ENCODE measurements at places on chromosomes 4 and X.
A peak's percentile ranks its signal among the peaks of the same experiment; 100 is the strongest.

DNA sequence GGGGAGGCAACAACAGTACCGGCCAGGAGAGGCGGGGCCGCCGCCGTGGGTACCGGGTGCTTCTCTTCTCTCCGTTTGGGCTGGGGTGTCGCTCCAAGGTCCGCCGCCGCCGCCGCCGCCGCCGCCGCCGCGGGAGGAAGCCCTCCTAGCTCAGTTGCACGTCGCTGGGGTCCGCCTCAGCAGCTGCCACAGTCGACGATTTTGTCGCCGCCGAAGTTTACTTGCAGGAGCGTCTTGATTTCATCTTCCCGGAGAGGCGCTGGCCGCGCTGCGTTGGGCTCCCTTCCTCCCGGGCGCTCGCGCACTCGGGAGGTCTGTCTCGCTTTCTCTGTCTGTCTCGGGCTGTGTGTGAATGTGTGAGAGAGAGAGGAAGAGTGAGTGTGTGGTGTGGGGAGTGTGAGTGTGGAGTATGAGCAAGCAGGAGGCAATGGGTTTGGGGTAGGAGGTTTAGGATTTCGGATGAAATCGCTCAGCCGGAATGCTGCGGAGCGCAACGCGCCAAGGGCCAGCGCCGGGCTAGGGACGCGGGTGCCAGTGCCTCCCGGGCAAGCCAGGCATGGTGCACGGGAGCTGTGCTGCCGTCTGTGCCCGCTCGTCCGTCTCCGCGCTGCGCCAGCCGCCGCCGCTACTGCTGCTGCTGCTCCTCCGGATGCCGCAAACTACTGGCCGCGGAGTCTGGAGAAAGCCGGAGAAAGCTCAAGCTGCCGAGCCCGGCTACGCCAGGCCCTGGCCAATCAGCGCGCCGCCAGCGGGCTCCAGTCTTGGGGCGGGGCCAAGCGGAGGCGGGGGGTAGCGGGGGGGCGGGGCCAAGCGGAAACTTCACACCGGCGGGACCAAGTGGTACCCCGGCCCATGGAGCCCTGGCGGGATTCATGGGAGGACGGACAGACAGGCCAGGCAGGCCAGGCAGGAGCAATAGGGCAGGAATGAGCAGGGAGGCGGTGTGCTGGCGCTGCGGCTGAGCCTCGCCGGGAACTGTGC is at the start of gene PCDH19:
TSS of gene PCDH19 (minus strand) at position 664 of the 981 bp plus-strand sequence. CDS start 1,676 bp downstream, outside the sequence.
- peak; percentile 4 for DNase-seq

GRCh38 chr4:95049551-95050233 is 291.9 kb downstream of the BMPR1B start:
- no peak for DNase-seq

GRCh38 chrX:46262304-46262703 is 282.9 kb downstream of the ZNF674 start:
- no peak for DNase-seq

DNA sequence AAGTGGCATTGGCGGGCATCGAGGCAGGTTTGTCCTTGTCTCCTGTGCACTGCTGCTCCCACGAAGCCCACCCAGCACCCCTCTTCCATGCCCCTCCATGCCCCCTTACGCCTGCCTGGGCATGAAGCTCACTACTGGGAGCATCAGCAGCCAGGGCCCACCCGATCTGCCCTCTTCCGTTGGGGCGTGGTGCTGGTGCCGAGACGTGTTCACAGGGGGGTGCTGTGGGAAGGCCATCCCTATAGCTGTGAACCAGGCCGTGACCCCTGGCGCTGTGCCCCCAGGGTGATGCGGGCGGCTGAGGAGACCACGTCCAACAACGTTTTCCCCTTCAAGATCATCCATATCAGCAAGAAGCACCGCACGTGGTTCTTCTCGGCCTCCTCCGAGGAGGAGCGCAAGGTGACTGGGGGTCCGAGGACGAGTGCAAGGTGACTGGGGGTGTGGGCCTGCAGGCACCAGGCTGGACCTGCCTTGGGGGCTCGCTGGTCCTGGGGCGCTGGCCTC is 19.3 kb upstream of the ADD1 start:
- no peak for DNase-seq

DNA sequence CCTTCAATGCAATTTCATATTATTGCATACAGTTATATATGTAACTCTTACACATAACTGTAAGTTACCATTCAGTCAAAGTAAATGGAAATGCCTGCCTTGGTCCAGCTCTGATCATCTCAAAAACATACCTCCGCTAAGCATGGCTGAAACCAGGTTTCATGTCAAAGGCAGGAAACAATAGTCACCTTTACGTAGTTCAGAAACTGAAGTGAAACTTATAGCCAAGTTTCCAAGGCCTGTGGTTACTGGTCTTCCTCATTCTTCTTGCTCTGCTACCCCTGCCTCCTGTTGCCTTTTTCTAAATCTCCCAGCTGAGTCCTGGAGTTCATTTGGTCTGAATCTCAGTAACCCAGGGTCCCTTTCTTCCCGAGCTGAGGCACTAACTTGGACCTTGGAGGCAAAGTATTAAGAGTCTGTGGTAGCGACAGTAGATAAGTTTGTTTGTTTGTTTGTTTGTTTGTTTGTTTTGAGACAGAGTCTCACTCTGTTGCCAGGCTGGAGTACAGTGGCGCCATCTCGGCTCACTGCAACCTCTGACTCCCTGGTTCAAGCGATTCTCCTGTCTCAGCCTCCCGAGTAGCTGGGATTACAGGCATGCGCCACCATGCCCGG is 30.8 kb downstream of the DAPP1 start:
- peak; percentile 90 for DNase-seq

- DNase-seq: peak; percentile 36
Measured at GRCh38 chr4:111937368-111937767, 207.9 kb upstream of the FAM241A start.

DNA sequence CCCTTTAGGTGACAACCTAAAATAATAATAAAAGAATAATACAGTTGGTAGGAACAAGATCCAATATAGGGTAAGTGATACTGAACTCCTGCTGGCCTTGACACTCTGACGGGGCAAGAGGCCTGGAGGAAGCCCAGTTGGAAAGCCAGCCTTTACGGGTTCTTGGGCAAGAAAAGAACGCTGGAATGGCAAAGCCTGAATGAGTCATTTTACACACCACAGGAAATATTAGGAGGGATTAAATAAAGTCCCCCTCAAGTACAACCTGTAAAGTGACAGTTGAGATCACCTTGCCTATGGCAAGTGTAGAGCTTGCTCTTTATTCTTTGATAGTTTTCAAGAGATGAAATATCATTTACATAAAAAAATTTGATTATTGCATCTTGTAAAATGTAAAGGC is 244.5 kb upstream of the TLL1 start:
- no peak for DNase-seq

DNA sequence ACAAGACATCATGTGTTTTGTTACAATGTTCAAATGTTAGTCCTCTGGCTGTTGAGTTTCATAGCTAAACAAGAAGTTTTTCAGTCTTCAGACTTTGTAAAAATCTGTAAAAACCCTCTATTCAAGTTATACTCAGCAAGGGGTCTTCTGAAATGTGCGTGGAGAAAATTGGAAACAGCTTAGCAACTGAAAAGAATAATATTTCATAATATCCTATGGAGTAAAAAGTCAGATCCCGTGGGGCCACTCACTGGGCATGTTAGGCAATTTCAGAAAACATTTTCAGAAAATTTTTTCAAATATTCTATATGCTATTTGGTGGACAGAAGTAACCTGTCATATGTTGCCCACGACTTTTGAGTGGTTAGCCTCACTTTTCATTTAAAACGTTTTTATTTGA is 118.3 kb downstream of the CORIN start:
- DNase-seq: no peak

GRCh38 chrX:19646282-19646681 is 131.0 kb upstream of the MAP3K15 start:
- no peak for DNase-seq

DNA sequence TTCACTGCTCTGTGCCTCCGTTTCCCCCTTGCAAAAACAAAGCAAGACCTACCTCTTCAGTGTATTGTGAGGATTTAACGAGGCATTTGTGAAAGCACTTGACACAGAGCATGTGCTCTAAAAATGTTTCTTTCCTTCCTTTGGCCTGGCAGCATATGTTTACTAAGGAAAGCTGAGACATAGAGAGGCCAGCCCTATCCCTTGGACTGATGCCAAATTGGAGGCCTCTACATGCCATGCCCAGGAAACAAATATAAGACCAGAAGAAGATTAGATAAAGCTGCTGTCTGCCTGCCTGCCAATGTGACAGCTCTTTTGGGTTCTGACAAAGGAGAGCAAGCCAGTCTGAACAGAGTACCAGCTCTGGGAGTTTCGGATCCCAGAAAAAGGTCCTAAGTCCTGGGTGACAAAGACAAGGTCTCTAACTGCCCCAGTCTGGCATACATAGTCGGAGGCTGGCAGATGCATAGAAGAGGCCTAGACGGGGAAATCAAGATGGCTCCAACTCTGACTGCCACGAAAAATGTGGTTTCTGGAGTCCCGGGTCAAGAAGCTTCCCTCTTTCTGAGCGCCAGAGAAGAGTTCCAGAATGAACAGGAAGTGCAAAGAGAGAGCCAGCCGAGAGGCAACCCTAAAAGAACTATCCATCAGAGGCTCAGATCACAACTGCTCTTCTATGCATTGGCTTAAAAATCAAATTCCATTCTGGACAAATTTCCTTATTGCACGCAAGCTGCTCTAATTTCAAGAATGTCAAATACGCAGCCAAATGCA is 25.8 kb downstream of the OTUD6A start:
- no peak for DNase-seq

GRCh38 chr4:86129546-86129945 is 230.3 kb downstream of the MAPK10 start:
- DNase-seq: no peak

DNA sequence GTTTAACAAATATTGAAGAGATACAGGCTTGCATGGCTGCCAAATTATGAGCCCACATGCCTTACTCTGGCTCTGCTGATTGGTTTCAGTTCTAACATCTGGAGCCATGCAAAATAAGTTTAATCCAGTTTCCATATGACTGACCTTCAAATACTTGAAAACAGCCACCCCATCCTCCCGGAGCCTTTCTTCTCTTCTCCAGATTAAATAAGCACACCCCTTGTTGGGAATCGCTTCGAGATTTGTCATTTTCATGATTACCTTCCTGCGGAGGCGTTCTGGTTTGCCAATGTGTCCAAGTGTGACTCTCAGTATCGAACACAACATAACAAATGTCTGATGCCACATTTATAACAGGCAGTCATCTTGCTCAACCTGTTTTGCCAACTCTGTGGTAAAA is 101.6 kb upstream of the JADE1 start:
- DNase-seq: peak; percentile 33

DNA sequence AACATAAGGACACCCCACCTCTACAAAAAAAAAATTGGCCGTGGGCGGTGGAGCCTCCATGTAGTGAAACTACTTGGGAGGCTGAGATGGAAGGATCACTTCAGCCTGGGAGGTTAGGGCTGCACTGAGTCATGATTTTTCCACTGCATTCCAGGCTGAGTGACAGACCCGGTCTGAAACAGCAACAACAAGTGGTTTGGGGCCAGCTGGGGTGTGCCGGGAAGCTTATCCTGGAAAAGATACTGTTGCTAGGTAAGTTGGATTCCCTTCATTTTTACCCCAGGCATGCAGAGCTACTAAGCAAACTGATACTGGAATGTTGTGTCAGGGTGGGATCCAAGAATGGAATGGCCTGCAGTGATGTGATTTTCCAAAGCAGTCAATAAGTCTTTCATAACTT is 57.0 kb downstream of the XAGE2 start:
- no peak for DNase-seq

- DNase-seq: no peak
Measured at GRCh38 chr4:120544838-120545237, 377.7 kb downstream of the PRDM5 start.

- no peak for DNase-seq
Measured at GRCh38 chr4:146134761-146135445, 40.6 kb upstream of the LSM6 start.

DNA sequence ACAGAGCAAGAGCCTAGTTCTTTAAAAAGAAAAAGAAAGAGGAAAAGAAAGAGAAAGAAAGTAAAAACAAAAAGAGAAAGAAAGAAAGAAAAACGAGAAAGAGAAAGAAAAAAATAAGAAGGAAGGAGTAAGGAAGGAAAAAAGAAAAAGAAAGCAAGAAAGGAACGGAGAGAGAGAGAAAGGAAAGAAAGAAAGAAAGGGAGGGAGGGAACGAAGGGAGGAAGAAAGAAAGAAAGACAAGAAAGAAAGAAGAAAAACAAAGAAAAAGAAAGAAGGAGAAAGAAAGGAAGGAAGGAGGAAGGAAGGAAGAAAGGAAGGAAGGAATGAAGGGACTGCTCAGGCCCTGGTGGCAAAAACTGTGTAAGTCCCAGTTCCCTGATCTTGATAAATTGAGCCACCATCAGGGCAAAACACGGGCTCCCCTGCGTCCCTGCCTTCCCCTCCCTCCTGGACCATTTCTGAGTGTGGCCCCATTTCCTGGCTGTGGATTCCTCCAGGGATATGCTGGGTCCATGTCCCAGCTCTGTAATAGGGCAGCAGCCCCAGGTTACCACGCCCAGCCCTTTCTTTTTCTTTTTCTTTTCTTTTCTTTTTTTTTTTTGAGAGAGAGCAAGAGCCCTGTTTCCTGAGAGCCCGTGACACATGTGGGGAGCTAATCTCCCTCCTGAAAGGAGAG is 44.8 kb downstream of the SHOX start:
- no peak for DNase-seq

GRCh38 chr4:129862461-129862860 is 766.5 kb downstream of the C4orf33 start:
- no peak for DNase-seq

DNA sequence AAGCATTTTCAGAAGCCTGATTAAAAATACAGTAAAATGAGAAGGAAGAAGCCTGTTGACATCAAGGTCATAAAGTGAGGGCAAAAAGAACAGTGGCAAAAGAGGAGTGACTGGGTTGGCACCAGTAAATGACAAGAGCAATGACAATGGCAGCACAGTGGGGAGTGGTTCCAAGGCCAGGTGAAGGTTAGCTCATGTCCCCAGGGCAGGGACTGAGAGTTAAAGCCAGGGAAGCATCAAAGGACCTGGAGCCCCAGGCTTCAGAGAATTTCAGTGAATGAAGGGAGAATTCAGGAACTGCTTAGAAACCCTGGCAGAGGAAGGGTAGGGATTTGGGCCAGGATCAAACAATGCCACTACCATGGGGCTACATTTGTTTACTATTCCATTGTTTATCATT is 8.8 kb upstream of the PIGA start:
- DNase-seq: no peak

DNA sequence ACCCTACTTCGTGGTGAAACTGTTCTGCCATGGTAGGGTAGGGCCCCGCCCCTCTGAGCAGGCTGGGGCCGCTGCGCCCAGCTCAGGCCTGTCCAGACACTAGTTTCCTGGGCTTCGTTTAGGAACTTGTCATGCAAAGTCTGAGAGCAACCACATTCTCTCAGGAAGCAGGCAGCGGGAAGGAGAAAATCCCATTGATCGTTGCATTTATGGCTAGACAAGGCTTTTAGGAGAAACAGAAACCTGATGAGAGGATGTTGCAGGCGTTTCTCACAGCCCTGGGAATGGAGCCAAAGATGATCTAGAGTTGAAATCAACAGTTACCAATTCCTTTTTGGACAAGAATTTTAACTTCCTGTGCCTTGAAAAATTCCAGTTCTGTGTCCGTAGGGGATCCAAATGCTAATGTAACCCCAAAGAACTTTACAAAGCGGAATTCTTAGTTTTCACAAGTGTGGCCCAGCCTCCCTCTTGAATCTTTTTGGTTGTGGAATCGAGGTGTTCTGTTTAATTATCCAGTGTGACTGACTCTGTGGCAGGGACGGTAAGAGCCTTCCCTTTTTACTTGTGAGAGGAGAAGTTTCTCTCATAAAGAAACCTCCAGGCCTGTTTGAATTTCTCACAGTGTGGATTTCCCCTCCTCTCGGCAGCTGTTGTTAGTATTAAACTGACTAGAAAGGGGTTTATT is 4.5 kb upstream of the CXCL9 start:
- DNase-seq: peak; percentile 79

GRCh38 chr4:87006426-87006675 is 71.5 kb downstream of the AFF1 start:
- no peak for DNase-seq

- DNase-seq: no peak
Measured at GRCh38 chr4:29082684-29083083, 1637.5 kb upstream of the PCDH7 start.
